Jurkat, Clone E6-1 (cell line): ENCODE measurements at places on chromosomes 3 and 15.

DNA sequence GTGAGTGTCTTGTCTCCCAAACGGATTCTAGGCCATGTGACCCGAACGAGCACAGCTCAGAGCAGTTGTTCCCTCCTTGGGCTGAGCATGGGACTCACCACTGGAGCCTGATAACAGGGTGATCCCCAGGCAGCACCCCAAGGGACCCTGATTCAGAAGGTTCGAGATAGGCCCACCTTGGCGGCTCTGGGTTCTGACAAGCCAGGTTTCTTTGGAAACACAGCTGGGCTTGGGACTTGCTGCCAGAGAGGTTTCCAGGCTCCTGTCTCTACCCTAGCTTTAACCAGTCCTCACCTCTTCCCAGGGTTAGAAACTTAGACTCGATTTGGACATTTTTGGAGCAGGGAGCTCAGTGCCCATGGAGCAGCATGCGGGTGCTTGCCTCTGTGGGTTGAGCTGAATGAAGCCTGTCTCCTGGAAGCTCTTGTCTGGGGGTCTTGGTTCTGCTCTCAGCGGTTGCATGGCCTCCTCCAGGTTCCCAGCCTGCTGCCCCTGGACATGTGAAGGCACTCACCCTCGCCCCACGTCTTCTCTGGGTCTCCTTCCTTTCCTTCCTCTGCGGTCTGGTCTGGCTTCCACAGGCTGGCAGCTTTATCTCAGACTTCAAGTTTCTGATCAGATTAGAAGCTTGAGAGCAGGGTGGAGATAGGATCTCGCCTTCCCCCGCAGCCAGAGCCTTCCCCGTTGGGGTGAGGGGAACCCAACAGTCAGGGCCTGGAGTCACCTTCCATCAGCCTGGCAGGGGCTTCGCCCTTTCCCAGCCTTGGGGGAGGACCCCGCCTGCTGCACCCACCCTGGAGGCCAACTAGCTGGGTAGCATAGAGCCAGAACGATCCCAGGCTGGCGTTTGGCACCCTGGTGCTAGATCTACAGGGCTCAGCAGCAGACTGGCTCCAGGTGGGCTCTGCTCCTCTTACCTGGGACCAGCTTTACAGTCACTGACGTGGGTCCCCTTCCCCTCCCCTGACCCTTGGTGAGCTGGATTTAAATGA, 21.0 kb downstream of the PAQR5 start:
- peak; percentile 6 for DNase-seq

DNA sequence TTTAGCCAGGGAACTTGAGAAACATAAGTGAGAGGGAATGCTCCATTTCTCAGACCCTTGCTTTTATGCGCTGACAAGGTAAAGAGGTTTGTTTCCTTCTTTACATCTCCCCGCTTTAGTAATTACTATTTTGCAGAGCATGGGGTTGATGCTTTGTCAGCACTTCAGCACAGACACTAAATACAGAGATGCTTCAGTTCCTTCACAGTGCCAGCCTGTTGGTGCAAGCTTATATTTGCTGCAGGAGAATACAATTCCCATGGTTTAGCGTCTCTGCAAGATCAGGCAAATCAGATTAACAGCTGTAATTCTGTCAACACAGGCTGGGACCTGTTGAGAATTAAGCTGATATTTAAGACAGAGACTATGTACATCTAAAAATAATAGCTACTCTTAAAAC, 2.9 kb downstream of the FMN1 start:
- no peak for DNase-seq

GRCh38 chr15:73922186-73923151, 3.8 kb upstream of the LOXL1 start:
- DNase-seq = no peak

- DNase-seq = no peak
Observed at GRCh38 chr15:87626860-87627259, 629.7 kb downstream of the NTRK3 start.

GRCh38 chr3:106208967-106209366, 340.2 kb upstream of the CBLB start:
- DNase-seq = no peak

DNA sequence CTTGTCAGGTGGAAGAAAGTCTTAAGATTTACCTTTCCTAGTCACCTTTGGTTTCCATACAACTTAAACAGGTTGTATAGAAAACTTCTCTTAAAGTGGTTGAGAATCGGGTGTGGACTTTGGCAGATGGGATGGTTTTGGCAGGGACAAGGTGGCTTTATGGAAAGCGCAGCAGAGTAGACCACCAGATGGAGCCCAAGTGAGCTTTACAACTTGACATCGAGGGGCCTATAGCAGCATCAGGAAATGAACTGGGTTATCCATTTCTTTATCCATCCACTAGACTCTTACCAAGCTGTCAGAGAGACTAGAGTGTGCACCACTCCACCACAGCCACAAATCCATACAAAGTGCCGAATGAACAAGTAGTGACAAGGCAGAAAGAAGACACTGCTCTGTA, 85.3 kb upstream of the MBNL1 start:
- DNase-seq = peak; percentile 70

DNA sequence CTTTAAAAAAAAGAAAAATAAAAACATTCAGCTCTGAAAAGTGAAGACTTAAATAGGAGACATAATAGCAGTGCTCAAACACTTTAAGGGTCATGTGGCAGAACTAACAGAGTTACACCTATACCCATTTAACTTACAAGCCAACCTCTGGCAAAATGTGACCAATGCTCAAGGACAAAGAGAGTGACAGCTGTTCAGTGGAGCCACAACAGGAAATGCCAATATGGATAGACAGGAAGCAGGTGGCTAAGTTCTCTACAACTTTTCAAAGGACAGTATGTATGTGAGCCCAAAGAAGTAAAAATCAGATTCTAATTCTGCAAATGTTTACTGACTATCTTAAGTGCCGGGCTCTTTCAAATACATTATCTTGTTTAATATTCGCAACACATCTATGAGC, 3.4 kb downstream of the TMCC1 start:
- DNase-seq = peak; percentile 83

DNA sequence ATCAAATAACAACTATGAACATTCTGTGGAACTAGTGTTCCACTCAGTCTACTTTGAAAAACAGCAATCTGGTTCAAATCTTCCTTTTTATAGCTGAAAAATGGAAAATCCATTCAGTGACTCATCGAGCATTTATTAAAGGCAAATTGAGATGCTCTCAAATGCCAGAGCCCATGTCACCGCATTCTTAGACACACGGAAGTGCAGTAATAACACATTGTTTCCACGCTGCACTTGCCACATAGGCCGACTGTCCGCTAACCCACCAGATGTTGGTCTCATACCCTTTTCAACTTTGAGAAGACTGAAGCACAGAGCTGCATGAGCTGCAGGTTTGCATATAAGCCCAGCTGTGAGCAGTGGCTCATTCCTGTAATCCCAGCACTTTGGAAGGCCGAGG, 95.9 kb downstream of the TMEM266 start:
- DNase-seq = no peak

DNA sequence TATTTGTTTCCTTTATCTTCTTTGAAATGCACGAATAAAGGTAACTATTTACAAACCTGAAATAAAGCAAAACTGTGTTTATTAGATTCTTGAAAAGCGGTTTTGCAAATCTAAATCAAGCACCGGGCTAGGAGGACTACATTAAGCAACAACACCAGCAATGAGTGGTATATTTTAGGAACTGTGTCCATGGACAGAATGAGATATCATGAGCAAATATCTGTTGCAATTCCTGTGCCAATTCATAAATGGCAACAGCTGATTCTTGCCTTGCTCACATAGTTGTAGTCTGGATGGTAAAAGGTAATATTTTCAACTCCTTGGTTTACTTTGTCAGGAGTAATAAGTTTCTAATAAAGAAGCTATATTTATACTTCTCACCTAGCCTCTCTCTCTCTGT, 403.3 kb downstream of the LPP start:
- no peak for DNase-seq

GRCh38 chr3:67349551-67350174, 304.7 kb downstream of the SUCLG2 start:
- DNase-seq = no peak

GRCh38 chr3:146178006-146178689, 17.2 kb upstream of the PLOD2 start:
- no peak for DNase-seq

DNA sequence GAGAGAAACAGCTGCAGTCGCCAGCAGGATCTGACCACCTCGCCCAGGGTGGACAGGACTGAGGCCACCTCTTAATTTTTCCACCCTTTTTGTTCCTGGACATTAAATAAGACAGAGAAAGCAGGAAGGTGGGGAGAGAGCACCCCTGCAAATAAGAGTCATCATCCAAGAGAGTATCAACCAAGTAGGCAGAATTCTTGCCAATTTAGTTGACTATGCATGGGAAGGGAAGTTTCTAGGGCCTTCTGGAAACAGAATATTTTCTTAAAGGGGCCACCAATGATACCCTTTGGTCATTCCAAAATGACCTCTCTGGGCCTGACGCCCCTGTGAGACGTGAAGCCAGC, 136.2 kb downstream of the TJP1 start:
- no peak for DNase-seq

DNA sequence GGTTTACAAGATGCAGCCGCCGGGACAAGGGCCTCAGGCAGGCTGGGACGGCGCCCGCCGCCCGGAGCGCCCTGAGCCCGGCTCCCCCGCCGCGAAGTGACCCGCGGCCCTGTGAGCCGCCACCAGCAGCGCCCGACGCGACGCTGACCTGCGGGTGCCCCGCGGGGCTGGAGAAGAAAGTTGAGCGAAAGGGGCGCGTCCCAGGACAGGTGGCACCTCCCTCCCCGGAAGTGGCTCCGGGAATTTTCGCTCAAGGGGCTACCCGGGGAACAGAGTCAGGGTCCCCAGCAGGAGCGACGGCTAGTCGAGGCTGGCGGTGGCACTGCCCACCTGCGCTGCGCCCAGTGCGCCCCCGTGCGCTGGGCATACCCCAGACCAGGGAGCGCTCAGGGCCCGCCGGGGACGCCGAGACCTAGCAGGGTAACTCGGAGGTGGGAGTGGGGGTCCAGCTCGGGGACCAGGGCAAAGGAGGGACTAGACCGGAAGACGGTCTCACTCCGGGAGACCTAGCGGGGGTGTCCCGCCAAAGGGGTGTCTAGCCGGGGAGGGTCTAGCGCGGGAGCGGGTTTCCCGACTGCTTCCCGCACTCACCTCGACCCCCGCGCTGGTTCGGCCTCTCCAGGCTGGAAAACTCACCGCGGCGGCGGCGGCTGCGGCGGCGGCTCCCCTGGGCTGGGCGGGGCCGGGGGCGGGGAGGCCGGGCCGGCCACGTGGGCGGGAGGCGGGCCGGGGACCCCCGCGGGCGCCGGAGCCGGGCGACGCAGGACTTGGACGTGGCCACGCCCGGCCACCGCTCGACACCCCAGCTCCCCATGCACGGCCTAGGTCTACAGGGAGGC, 18.4 kb downstream of the SPATA12 start:
- DNase-seq = no peak

GRCh38 chr15:61907753-61908086, 152.5 kb downstream of the VPS13C start:
- DNase-seq = no peak

- DNase-seq = no peak
Observed at GRCh38 chr3:72973031-72973723, 23.4 kb upstream of the PPP4R2 start.

GRCh38 chr15:90262426-90262825, 3.0 kb upstream of the NGRN start:
- DNase-seq = no peak

- peak; percentile 40 for DNase-seq
Observed at GRCh38 chr3:194671511-194671899, 486 bp downstream of the LSG1 start.

DNA sequence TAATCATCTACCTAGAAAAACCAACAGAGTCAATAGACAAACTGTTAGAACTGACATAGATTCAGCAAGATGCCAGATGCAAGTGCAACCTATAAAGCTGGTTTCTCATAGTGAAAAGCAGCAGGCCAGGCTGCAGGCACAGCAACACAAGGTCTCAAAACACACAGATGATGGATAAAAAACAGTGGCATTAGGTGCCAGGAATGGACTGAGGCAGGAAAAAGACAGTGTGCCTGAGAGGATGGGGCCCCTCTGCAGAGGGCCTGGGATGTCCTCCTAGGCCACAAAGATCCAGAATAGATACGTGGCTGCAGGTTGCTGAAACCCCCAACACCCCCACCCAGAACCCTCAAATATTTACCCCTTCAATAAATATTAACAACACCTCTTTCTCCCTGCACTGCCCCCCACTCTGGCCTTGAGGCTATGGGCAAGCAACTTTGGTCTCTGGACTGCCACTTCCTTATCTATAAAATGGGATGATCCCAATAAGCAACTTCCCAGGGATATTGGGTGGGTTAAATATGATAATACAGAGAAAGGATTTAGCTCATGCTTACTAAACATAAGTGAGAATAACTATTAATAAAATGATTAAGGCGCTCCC, 35.2 kb upstream of the FGD5 start:
- no peak for DNase-seq

- DNase-seq = no peak
Observed at GRCh38 chr15:40826423-40827075, 2.0 kb downstream of the PPP1R14D start.

GRCh38 chr3:150385296-150386242, 22.5 kb upstream of the TSC22D2 start:
- DNase-seq = no peak

GRCh38 chr3:101513419-101513986, 491 bp upstream of the SENP7 start:
- DNase-seq = no peak

GRCh38 chr15:62249501-62249900, 84.4 kb upstream of the C2CD4B start:
- DNase-seq = no peak

GRCh38 chr15:59247364-59247763, 40.7 kb downstream of the LDHAL6B start:
- DNase-seq = peak; percentile 62

- DNase-seq = no peak
Observed at GRCh38 chr3:68271145-68271544, 616.7 kb upstream of the SUCLG2 start.

- no peak for DNase-seq
Observed at GRCh38 chr3:4067893-4068292, 235.3 kb upstream of the SETMAR start.

DNA sequence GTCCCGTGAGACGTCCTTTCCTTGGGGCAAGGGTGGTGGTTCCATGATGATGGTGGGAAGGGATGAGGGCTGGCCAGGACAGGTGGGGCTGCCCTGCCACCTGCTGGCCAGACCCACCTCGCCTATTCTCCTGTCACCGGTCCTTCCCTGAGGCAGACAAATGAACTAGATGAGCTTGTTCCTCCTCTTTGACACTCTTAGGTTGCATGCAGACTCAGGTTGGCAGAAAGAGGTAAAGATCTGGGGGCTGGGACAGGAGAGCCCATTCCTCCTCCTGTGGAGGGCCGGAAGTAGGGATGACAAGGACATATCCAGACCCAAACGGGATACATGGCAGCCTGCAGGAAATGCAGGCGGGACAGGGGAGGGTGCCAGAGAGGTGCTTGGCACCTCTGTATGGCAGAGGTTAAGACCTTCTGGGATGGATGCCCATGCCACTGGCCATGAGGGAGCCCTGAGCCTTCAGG, 38.6 kb downstream of the ACSBG1 start:
- peak; percentile 42 for DNase-seq

DNA sequence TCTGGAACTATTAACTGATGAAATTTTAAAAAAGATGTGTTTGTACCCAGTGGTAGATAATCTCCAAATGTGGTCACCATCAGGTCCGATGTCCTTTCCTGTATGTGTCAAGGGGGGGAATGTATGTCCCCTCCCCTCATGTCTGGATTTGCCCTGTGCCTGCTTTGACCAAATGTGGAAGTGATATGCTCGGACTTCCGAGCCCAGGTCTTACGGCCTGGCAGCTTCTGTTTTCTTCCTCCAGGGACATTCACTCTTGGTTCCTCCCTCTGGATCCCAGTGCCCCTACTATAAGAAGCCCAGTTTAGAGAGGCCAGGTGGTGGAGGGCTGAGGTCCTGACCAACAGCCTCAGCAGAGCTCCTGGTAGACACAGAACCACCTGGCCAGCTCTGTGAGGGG, 75.5 kb downstream of the CCR1 start:
- no peak for DNase-seq
